ENCODE measurements at places on chromosomes 5 and 9.
A peak's percentile ranks its signal among the peaks of the same experiment; 100 is the strongest.

DNA sequence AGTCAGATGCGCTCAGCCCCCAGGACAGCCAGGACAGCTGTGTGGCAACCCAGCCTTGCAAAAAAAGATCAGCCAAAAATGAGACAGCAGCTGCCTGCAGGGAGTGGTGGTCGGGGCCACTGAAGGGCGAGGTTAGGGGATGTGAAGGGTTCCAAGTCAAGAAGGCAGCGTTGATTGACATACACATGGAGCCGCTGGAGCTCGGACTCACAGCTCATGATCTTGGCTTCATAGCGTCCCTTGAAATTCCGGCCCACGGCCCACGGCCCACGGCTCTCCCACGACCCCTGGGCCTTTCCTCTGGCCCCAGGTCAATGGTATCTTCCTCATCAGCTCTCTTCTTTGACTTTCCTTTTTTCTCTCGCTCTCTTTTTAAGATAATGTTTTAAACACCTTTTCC, 390.0 kb upstream of the IRX4 start:
- DNase-seq = no peak

GRCh38 chr9:96150324-96151227, 151.4 kb downstream of the HSD17B3 start:
- peak; percentile 38 for DNase-seq

DNA sequence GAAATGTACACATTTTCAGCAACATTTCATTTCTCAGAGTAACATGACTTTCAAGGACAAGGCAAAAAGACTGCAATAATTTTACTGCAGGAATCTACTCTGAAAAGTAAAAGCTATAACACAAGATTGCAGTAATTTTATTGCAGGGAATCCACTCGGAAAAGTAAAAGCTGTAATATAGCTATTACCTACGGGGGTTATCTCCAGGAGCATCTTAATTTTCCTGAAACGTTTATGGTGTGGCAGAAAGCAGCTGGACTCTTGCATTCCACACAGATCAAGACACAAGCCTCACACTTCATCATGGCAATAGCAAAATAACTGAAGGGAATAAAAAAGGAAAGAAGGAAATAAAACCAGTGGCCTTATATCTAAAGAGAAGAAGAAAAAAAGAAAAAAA, 171.2 kb downstream of the TSSK1B start:
- DNase-seq = no peak

DNA sequence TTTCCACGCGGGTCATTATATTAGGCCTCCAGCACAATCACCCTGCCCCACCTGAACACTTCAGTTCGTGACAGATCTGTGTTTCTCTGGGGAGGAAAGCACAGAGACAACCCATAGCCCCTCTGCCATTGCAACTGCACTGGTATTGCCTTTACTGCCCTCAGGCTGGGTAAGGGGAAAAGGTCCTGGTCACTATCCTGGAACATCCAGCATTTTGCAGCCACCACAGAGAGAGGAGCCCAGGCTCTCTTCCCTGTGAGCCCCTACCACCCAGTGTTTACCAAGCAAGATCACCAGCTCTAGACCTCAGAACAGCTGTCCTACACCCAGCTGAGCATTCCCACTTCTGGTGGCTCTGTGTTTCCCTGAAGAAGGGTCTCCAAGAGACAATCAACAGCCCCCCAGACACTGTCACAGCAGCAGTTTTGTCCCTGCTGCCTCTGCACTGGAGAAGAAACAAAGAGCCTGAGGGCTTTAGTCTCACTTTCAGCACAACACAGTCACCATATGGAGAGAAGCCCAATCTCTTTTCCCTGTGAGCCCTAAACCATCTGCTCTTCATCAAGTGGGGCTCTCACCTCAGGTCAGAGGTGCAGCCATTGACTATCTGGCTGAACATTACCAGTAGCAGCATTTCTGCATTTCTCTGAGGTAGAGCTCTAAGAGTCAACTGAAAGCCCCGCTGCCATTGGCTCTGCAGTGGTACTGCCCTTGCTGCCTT, 655.2 kb upstream of the FAM174A start:
- no peak for DNase-seq

DNA sequence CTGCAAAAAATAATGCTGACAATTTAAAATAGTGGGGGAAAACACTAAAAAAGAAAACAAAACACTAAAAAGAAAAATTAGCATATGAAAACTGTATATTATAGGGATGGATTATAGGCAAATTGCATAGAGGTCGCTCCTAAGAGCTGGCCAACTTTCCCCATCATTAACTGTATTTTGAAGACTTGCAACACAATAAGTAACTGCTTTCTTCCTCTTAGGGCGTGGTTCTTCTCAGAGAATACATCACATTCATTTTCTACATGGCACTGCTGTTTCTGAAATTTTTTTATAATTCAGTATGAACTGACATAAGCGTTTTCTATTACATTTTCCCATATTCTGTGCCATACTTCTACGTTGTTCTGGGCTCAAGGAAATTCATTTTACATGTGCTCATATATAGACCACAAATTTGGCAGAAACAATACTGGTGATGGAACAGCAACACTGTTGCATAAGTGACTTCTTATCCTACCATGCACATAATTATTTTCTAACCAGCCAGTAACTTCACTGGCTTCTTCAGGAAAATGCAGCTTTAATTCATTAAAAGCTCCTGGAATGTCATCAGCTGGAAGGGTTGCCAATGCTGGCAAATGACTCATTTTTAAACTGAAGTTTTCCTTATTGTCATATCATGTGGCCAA, 171.2 kb upstream of the DMAC1 start:
- peak; percentile 69 for DNase-seq

DNA sequence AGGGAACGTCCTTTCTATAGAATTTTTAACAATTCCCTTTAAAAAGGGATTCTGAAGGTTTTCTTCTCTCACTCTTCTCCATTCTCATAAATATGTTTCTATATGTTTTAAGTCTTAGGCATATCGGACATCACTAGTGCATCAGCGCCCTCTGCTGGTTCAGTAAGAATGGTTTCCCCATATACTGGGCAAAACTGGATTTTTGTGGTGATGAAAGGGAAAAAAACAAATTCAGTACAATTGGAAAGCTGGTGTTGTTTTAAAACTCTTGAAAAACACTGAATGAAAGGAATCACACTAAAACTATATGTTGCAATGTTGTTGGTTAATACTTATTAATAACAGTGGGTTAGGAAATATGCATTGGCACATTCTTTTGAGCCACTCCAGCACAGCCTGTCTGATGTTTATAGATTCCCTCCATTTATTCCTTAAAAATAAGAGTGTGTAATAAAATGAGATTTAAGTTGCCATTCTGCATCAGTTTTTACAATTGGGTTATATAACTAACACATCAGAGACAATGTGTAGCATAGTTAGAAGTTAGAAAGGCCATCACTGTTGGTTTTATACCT, 15.8 kb downstream of the CWC27 start:
- DNase-seq = peak; percentile 74

DNA sequence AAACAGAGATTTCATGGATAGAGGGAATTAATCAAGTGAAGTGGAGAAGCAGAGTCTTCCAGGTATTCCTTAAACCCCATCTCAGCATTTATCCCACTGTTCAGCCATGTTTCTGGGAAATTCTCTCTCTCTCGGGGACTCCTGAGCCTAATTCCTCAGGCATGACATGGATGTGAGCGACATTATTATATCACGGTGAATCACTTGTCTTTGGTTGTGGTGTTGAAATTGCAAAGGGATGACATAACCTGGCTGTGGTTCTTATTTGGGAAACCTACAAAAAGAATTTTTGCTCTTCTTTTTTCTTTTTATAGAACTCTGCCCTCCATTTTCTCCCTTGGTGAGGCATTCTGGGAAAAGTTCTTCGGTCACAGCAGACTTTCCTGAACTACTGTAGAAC, 457.9 kb upstream of the PTGER4 start:
- DNase-seq = no peak

DNA sequence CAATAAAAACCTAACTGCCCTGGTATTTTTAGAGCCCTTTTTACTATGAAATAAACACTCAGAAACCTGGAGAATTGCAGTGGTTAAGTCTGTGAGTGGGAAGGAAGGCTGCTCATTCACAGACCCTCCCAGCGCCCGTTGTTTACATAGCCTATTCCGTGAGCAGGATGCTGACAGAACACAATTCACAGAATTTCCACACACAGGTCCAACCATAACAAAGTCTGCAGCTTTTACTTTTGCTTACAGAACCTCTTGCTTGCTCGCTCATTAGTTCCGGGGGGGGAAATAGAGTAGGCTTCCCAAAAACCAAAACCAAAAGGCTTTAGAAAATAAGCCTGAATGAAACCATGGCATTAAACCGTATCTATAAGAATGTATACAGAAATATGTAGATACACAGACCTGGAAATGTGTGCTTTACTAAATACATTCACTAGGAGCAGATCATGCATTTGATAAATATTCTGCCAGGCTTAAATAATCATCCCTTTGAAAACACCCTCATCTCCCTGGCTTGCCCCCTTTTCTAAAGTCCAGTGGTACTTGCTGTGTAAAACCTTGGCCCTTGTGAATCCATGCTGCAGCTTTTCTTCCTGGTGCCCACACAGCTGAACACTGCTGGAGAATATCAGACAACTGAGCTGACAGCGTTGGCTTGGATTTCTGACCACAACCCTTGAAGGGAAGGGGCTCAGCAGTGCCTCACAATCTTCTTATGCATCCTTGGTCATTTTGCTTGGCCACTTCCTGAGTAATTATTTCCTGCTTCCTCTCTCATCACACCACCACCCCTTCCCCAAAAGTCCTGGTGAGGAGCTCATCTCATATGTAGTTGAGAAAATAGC, 128.0 kb downstream of the FANCC start:
- DNase-seq = peak; percentile 3

- DNase-seq = no peak
Measured at GRCh38 chr5:106976363-106976762, 694.4 kb downstream of the EFNA5 start.

DNA sequence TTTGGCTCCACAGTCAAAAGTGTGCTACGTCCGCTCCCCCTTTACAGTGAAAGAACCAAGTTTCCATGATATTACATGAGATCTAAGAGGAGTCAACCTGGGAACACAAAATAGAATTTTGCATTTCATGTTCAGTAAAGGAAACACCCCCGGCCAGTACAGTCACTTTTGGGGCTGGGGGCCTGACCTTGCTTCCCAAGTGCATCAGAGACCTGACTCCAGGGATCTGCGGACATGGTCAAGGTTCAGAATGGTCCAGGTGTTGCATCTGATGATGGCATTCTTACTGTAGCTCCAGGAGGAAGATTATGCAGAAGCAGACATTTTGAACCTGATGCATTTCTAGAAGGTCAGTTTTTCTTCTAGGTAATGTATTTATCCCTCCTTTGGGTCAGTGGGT, 39.8 kb downstream of the AK8 start:
- no peak for DNase-seq

- DNase-seq = no peak
Measured at GRCh38 chr5:93588352-93589151, 5.5 kb downstream of the NR2F1 start.

DNA sequence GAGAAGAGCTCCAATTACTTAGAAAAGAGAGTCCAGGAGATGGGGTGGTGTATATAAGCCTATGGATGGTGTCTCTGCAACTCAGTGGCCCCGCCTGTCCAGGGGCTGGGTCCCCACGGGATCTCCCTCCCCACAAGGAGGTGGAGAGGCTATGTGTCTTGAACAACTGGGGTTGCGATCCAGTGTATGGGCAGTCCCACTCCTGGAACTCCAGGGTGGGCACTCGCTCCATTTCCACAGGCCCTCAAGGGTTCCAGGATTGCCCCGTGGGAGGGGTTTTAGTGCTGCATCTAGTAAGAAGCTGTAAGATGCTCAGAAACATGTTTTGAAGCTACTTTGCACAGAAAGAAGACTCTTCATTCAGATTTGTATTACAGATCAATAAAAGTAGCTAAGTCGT, 558 bp upstream of the SMAD5 start:
- DNase-seq = no peak

- no peak for DNase-seq
Measured at GRCh38 chr5:75366787-75367186, 29.8 kb downstream of the HMGCR start.

DNA sequence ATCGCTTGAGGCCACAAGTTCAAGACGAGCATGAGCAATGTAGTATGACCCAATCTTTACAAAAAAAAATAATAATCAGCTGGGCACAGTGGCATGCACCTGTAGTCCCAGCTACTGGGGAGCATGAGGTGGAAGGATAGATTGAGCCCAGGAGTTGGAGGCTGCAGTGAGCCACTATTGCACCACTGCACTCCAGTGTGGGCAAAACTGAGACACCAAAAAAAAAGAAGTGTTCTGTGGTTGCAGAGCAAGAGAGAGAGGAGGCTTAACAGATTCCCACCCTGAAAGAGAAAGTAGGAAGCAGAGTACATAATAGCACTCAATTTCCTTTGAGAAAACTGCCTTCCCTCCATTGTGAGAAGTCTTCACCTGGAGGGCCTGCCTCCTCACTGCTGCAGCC, 52.6 kb downstream of the ALDH7A1 start:
- no peak for DNase-seq

GRCh38 chr5:112995764-112996618, 19.4 kb downstream of the DCP2 start:
- DNase-seq = peak; percentile 39

- DNase-seq = no peak
Measured at GRCh38 chr5:61232490-61233050, 70.3 kb upstream of the SMIM15 start.

DNA sequence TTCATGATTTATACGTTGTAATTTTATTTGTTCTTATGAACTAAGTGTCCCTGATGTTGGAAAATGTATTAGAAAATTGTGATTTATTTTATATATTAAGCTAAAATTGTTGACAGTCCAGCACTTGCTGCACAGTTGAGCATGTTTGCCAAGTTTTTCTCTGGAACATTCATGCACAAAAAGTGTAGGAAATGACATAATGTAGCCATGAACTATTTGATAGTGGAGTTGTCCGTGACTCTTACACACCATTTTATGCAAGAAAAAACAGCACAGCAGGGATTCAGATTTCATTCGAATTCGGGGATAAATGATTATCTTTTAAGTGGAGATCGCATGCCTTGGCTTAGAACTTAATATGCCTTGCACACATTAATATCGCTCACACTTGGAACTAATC, 708.6 kb upstream of the WWC1 start:
- no peak for DNase-seq

DNA sequence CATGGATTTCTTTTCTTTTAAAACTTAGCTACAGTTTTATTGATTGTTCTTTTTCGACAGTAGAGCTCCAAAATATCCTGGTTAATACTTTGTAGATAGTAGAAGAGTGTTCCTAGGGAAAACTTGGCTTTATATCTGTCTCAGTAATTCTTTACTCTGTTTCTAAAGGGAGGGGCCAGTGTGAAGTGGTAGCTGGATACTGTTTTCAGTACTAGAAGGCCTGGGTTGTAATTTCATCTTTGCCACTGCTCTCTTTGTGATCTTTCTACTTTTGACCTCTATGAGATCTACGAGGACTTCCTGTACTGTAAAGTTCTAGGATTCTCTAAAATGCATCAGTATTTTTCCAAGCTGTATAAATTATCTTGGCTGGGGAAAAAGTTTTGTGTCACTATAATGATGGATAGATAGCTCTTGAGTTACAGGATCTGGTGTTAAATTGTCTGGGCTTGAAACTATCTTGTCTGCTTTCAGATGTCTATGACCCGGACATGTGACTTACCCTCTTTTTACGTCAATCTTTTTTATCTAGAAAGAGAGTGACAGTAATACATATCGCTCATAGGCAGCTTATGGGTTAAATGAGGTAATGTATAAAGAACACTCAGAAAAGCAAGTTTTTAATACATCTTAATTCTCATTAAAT, 53.6 kb downstream of the PRR16 start:
- DNase-seq = no peak

GRCh38 chr9:14179449-14179848, 134.5 kb downstream of the NFIB start:
- no peak for DNase-seq
